ENCODE measurements at places on chromosomes 2 and 18. TPM values are rescaled to one million over a fixed set of nuclear protein-coding genes. Genes with fewer than 3 reads are reported as not detected.
A peak's percentile ranks its signal among the peaks of the same experiment; 100 is the strongest.

DNA sequence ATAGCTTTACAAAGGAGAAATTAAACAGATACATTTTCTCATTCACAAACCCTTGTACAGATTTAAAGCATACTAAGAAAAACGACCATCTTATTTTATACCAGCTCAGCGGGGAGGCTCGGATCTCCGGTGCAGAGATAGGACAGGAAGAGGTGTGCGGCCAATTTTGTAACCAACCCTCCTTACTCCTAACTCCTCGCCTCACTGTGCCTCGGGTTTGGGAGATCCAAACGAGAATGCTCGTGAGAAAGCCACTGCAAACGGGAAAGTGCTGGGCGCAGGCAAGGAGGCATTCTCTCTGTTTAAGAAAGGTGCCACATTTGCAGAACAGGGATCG, 1.2 kb downstream of the KDSR start:
- peaks cover 19% of the 10 kb centered on the region for H3K4me1 ChIP-seq
- H3K36me3 ChIP-seq = peaks cover 18% of the 10 kb centered on the region
- H3K27ac ChIP-seq = no peak overlapping the region
- no peak for DNase-seq

FAM228A gene
- 0.64 TPM for total RNA-seq

GRCh38 chr18:31655354-31655753, 29.0 kb downstream of the B4GALT6 start:
- no peak overlapping the region for H3K27ac ChIP-seq
- DNase-seq = no peak
- H3K27me3 ChIP-seq = no peaks in the 10 kb centered on the region
- H3K36me3 ChIP-seq = no peaks in the 10 kb centered on the region
- H3K4me3 ChIP-seq = no peak overlapping the region

DNA sequence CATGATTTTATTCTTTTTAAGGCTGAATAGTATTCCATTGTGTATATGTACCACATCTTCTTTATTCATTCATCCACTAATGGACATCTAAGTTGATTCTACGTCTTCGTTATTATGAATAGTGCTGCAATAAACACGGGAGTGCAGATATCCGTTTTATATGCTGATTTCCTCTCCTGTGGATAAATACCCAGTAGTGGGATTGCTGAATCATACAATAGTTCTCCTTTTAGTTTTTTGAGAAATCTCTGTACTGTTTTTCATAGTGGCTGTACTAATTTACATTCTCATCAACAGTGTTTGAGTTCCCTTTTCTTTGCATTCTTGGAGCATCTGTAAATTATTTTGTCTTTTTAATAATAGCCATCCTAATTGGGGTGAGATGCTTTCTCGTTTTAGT, 114.5 kb downstream of the RGPD3 start:
- H3K27me3 ChIP-seq = no peaks in the 10 kb centered on the region
- H3K4me1 ChIP-seq = peaks cover 6% of the 10 kb centered on the region
- H3K27ac ChIP-seq = no peak overlapping the region
- no peak for DNase-seq

GRCh38 chr2:163723348-163723747, 12.5 kb downstream of the FIGN start:
- H3K4me1 ChIP-seq = no peaks in the 10 kb centered on the region
- H3K36me3 ChIP-seq = no peaks in the 10 kb centered on the region
- H3K27me3 ChIP-seq = no peaks in the 10 kb centered on the region
- no peak for DNase-seq

DNA sequence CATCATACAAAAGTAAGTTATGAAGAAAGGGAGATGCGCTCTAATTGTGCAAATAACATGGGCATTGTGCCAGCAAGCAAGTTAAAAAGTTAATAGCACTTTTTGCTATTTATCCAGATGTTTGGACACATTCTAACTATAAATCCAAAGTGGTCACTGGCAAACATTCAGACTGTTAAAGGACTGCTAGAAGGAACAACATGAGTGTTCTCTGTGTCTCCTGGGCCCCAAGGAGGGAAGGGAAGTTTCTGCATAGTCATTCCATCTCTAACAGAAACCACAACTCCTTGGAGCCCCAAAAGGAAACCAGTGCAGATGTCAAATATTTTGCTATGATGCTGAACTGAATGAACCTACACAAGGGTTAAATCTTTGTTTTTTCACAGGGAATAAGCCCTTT, 213.3 kb upstream of the HNRNPA3 start:
- H3K27me3 ChIP-seq = no peaks in the 10 kb centered on the region
- H3K4me1 ChIP-seq = no peaks in the 10 kb centered on the region
- no peak for DNase-seq
- no peak overlapping the region for H3K4me3 ChIP-seq
- no peaks in the 10 kb centered on the region for H3K36me3 ChIP-seq

GRCh38 chr2:239892441-239893235, 132.5 kb downstream of the NDUFA10 start:
- no peaks in the 10 kb centered on the region for H3K36me3 ChIP-seq
- no peak for DNase-seq
- no peaks in the 10 kb centered on the region for H3K4me1 ChIP-seq
- H3K4me3 ChIP-seq = no peak overlapping the region
- H3K27me3 ChIP-seq = no peaks in the 10 kb centered on the region
- H3K27ac ChIP-seq = no peak overlapping the region

UCN gene
- 2.8 TPM for total RNA-seq

GRCh38 chr2:157333304-157334047, 7.9 kb upstream of the ERMN start:
- DNase-seq = no peak
- no peaks in the 10 kb centered on the region for H3K27me3 ChIP-seq
- H3K4me3 ChIP-seq = no peak overlapping the region
- no peaks in the 10 kb centered on the region for H3K36me3 ChIP-seq
- no peaks in the 10 kb centered on the region for H3K4me1 ChIP-seq
- no peak overlapping the region for H3K27ac ChIP-seq

HK2 gene
- total RNA-seq = 77.1 TPM

SYT4 gene
- 1.1 TPM for total RNA-seq

DNA sequence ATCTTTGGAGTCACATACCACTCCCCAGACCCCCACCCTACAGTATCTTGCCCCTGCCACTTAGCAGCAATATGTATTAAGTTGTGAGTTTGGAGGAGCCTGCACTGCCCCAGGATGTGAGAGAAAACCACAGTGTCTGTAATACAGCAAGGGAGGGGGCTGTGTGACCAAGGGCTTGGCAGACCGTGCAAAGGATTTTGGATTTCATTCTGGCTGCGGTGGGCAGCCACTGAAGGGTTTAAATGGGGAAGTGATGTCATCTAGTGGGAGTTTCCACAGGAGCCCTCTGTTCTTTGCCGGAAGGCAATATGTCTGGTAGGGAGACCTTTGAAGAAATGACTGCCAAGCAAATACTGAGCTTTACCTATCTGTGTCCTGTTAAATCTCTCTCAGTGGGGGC, 202.4 kb downstream of the FHOD3 start:
- H3K27me3 ChIP-seq = no peaks in the 10 kb centered on the region
- H3K4me1 ChIP-seq = no peaks in the 10 kb centered on the region
- H3K4me3 ChIP-seq = no peak overlapping the region

GRCh38 chr2:146912536-146912935, 932.3 kb upstream of the ACVR2A start:
- no peak overlapping the region for H3K27ac ChIP-seq
- no peak overlapping the region for H3K4me3 ChIP-seq
- no peak for DNase-seq
- no peaks in the 10 kb centered on the region for H3K4me1 ChIP-seq
- no peaks in the 10 kb centered on the region for H3K36me3 ChIP-seq
- H3K27me3 ChIP-seq = no peaks in the 10 kb centered on the region

PLA2R1 gene
- total RNA-seq = 9.0 TPM

GRCh38 chr2:69253112-69253511, 133.9 kb downstream of the GFPT1 start:
- H3K27me3 ChIP-seq = no peaks in the 10 kb centered on the region
- no peak overlapping the region for H3K4me3 ChIP-seq
- H3K27ac ChIP-seq = peak overlapping the region; percentile 28
- no peaks in the 10 kb centered on the region for H3K4me1 ChIP-seq

EMX1 gene
- not detected for total RNA-seq

- H3K36me3 ChIP-seq = no peaks in the 10 kb centered on the region
- H3K4me1 ChIP-seq = no peaks in the 10 kb centered on the region
- no peak for DNase-seq
- H3K4me3 ChIP-seq = no peak overlapping the region
- no peak overlapping the region for H3K27ac ChIP-seq
- H3K27me3 ChIP-seq = no peaks in the 10 kb centered on the region
These were observed 86.2 kb downstream of the UPP2 start for GRCh38 chr2:158187908-158188307.

DNA sequence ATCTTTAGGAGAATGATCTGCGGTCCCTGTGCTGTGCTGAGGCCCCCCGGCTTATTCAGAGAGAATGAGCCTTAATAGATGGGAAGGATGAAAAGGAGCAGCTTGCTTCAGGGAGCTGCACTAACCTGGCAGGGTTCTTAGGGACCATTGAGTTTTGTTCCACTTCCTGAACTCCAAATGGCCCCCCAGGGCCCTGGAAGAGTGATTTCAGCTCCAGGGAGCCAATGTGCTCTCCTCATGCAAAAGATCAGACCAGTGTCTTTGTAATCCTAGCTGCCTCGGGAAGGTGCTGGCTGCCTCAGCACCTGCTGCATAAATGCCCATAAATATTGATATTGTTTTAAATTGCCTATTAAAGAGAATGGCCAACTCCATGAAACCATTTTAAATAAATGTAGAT, 210.2 kb downstream of the NCK2 start:
- no peaks in the 10 kb centered on the region for H3K36me3 ChIP-seq
- no peak overlapping the region for H3K4me3 ChIP-seq
- H3K27ac ChIP-seq = no peak overlapping the region
- H3K4me1 ChIP-seq = no peaks in the 10 kb centered on the region
- no peak for DNase-seq

All from upper lobe of right lung (tissue), 1 donor.